ENCODE measurements at places on chromosomes 7 and 10.

- no peak for DNase-seq
Measured at GRCh38 chr10:8462565-8462964, 408.1 kb downstream of the GATA3 start.

DNA sequence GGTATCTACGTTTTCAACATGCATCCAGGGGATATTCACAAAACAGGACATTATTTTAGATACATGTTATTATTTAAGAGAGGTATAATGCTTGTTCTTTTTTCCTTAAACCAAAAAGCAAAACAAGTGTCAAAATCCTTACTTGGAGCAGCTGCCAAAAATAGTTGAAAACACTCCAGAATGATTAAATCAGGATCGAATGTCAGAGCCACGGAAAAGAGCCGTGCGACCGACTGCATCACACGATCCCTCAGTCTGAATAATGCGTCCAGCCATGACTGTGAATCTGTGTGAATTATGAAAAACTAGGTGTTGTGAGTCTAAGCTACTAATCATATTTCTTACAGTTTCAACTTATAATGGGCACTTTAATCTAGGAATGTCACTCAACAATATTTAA lies 126.0 kb downstream of the PARD3 start:
- no peak for DNase-seq

DNA sequence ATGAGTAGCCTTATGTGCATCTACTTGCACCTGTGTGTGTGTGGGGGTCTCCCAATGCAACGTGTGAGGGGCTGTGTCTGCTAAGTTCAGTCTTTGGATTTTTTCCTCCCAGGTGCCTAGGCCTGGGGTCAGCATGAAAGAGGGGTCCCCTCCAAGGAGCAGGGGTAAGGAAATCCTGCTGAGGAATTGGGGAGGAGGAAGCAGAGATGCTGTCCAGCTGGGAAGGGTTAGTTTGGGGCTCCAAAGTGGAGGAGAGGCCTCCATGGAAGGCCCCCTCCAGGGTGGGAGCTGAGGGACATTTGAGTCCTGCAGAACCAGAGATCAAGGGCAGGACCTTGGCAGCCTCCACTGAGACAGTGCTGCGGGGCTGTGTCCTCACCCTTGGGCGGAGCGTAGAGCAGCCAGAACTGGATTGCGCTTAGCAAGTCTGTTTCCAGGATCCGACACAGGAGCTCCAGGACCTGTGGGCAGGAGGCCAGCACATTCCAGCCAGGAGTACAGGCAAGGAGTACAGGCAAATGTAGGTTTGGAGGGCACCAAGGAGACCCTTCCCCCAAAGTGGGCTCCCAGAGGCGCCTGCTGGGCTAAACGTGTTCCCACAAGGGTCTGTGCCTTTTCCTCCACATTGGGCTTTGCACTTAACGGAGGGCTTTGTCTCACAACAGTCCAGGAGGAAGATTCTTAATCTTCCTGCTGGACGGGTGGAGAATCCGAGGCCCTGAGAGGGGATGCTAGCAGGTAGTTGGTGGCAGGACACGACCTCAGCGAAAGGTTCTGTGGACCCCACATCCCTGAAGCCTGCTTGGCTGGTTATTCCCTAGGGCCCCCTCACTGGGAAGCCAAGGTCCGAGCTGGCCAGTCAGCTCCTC lies 10.1 kb downstream of the TBATA start:
- no peak for DNase-seq

GRCh38 chr7:2821842-2822507 lies 22.1 kb downstream of the GNA12 start:
- no peak for DNase-seq

DNA sequence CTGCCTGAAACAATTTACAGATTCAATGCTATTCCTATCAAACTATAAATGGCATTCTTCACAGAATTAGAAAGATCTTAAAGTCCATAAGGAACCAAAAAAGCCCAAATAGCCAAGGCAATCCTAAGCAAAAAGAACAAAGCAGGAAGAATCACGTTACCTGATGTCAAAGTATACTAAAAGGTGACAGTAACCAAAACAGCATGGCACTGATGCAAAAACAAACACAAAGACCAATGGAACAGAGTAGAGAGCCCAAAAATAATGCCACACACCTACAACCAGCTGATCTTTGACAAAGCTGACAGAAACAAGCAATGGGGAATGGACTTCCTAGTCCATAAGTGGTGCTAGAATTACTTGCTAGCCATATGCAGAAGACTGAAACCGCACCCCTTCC lies 166.0 kb downstream of the KMT2E start:
- DNase-seq, result no peak

DNA sequence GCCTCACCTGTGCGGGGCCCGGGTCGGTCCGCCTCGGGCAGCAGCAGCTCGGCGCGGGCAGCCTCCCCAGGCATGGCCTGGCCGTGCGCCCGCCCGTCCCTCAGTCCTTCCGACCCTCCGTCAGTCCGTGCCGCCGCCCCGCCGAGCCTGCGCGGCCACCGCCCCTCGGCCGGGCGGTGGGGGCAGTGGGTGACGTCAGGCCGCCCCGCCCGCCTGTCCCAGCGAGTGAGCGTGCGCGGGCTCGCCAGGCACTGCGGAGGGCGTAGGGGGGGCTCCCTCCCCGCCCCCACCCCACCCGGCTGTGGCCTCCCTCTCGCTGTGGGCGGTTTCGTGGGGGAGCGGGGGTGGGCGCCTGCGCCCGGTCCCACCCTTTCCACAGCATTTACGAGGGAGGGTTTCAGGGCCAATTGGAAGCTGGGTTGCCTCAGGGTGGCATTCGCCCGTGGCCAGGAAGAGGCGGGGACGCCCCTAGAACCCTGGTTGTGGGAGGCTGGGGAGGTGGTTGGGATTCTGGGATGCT lies at the start of gene NACAD:
NACAD (minus strand) TSS at position 149 of the 520 bp plus-strand sequence; CDS start at position 74, 75 bp downstream.
- DNase-seq, result no peak

GRCh38 chr7:113131367-113131766 lies 13.0 kb upstream of the SMIM30 start:
- DNase-seq, result no peak

DNA sequence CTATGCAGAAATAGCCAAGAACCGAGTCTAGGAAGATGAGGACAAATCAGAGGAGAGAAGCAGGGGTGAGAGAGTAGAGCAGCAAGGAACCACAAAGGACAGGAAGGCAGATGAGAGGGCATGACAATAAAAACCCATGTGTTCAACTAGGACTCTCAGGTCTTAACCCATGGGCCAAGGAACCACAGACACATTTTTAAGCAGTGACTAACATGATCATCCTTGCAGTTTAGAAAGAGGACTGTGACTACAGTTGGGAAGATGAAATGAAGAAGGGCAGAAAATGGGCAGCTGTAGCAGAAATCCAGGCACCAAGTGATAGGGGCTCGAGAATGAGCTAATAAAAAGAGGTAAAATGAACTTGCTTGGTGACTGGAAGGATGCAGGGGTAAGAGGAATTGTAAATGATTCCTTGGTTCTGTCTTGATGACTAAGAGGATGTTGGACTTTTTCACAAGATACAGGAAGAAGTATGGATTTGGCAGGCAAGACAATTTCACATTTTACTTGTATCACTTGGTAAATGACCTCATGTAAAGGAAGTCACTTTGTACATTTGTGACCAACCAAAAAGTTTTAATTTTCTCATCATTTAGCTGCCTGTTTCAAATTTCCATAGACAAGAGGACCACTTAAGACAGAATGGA lies 22.8 kb downstream of the SGMS1 start:
- DNase-seq, result no peak

- no peak for DNase-seq
Measured at GRCh38 chr10:77494756-77495541, 142.7 kb downstream of the KCNMA1 start.

DNA sequence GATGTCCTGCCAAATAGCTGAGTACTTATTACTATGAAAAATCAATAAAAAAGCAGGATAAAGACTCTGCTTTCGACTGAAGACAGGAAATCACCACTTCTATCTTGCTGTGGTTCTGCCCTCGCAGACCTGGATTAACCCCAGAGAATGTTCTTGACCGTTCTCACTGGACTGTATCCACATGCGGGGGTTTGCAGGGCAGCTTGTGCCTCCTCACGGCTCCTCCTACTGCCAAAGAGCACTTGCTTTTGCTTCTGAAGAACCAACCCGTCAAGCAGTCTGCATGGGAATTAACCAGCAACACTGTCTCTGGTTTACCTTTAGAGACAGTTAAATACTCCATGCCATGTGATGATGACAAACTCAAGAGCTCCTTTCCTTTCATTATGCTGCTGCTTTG lies 184.0 kb downstream of the GFRA1 start:
- DNase-seq, result no peak

- no peak for DNase-seq
Measured at GRCh38 chr7:131521651-131522163, 34.7 kb downstream of the PODXL start.

DNA sequence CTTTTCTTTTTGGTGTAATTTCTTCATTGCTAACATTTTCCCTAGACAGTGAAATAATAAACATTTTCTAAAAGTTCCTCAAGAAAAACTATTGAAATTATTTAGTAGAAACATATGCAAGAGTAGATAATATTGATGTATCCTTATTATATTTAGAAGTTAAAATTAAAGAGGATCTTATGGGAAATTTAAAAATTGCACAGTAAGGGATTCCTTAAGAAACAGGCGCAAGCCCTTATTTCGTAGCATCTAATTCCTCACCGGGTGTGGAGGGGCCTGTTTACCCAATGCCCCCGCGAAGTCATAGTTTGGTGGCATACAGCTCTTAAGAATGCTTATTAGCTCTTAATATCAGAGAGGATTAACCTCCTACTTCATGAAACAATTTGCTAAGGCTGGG lies 467.1 kb downstream of the DNAJB6 start:
- no peak for DNase-seq

DNA sequence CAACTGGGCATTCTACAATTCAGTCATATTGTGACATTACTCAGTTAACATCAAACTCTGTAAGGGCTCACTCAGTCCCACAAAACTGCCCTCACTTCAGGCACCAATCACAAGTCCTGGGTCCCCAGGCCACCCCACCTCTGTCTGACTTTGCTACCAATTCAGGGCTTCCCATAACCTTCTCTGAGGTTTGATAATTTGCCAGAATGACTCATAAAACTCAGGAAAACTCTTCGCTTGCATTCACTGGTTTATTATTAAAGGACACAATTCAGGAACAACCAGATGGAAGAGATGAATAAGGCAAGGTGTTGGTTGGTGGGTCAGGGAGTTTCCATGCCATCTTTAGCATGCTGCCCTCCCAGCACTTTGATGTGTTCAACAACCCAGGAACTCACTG lies 41.3 kb downstream of the AVL9 start:
- DNase-seq, result no peak

GRCh38 chr7:89283302-89283701 lies 487.8 kb upstream of the TEX47 start:
- DNase-seq, result no peak

DNA sequence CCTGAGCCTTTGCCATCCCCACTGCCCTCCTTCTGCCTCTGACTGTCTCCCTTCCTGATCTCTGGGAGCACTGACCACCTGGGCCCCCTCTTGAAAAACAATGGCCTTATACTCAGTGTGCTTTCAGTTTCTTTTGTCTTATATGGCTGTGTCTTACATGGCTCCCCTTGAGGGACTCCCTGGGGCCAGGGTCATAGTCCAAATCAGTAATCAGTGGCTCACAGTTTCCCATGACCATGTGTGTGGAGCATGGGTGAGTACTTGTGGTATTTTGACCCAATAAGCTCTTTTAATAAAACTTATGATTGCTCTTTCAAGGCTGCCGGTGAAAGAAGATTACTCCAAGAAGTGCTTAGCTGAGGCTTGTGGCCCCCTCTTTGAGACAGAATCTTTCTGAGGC lies 62.4 kb upstream of the PCBD1 start:
- DNase-seq, result no peak

DNA sequence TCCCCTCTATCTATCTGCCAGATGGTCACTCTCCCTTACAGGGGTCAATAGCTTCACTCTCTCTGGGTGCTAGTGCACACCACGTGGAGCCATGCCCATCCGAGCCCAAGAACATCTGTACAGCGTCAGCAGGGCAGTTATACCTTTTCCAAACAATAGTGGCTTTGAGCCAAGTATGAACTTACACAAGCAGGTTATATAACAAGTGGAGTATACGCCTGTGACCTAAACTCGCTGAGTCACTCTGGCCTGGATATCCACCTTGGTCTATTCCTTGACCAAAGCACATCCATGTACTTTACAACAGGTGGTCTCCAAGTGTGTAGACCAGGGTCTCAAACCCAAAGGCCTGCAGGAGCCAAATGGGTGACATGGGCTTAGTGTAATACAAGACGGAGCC lies 20.3 kb downstream of the PLAC9 start:
- DNase-seq, result no peak

GRCh38 chr7:48042636-48043035 lies 7.3 kb downstream of the C7orf57 start:
- no peak for DNase-seq

DNA sequence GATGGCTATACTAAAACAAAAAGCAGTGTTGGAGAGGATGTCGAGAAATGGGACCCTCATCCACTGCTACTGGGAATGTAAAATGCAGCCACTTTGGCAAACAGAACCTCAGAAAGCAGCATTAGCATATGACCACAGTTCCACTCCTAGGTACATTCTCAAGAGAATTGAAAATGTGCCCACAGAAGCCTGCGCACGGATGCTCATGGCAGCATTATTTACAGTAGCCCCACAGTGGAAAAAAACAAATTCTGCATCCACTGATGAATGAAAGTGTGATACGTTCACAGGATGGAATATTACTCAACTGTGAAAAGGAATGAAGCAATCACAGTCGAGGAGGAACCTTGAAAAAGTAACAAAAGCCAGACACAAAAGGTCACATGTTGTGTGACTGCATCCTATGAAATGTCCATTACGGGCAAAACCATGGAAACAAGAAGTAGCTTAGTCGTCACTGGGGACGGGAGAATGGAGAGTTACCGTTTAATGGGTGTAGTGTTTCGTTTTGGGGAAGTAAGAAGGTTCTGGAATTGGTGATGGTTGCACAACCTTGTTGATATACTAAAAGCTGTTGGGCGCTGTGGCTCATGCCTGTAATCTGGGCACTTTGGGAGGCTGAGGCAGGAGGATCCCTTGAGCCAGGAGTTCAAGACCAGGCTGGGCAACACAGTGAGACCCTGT lies 2.5 kb upstream of the UPK3B start:
- no peak for DNase-seq

- DNase-seq, result no peak
Measured at GRCh38 chr10:71665456-71665855, 54.1 kb downstream of the C10orf105 start.

- peak; percentile 71 for DNase-seq
Measured at GRCh38 chr7:129438839-129439651, 4.8 kb downstream of the STRIP2 start.

DNA sequence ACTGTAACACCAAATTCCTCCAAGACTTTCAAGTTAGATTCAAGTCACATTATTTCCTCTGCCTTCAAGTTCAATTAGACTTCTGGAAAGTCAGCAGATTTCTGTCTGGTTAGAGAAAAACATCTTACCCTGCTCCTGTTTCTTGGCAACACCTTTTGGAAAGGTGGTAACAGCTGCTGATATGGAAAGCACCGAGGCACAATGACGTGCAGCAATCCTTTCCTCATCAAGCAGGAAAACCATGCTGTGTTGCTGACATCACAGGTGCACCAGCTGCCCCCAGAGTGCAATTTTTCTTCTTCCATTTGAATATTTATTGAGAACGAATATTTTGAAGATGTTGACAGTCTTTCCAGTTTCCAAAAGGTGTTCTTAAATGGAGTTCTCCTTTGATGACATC lies 41.9 kb downstream of the ZNF800 start:
- no peak for DNase-seq

Data from stimulated activated CD4-positive, alpha-beta T cell treated with anti-CD3 and anti-CD28 coated beads, Interleukin-4, amount 100 ng/mL, for 48 hours (primary cell).